Vagina (tissue), 2 donors: ENCODE measurements at places on chromosomes 12 and 14.

GRCh38 chr12:90672081-90672480 is 282.9 kb downstream of the CCER1 start:
- no peak for DNase-seq

DNA sequence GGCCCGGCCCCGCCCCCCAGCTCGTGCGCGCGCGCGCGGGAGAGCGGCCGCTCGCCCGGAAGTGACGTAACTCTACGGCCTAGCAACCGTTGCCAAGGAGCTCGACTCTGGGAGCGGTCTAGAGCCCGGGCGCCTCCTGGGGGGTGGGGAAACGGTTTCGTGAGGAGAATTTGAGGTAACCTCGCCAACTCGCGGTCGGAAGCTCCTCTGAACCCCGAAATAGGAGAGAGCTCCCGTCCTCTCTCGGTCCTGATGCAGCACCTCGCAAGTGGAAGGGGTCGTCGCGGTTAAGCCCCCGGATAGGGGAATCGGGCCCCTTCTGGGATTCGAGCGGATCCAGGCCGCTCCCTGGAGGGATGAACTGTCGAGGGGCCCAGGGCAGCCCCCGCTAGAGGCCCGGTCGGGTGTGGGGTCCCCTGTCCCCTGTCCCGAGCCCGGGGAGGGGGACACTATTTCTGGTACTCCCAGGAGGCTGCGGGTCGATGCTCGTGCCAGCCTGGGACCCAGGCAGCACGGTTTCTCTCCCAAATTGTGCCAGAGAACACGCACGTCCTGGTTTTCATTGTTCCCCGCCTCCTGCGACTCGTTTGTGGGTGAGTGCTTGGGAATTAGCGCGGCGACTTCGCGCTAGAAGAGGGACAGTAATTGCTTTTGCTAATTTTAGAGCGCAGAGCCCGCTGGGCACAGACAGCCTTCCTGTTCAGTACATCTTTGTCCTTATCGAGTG is at the start of gene IFT81:
Gene IFT81 (plus strand): TSS at position 89 of the 727 bp plus-strand sequence. CDS start 3,024 bp downstream, outside the sequence.
- DNase-seq = peak; percentile 94

DNA sequence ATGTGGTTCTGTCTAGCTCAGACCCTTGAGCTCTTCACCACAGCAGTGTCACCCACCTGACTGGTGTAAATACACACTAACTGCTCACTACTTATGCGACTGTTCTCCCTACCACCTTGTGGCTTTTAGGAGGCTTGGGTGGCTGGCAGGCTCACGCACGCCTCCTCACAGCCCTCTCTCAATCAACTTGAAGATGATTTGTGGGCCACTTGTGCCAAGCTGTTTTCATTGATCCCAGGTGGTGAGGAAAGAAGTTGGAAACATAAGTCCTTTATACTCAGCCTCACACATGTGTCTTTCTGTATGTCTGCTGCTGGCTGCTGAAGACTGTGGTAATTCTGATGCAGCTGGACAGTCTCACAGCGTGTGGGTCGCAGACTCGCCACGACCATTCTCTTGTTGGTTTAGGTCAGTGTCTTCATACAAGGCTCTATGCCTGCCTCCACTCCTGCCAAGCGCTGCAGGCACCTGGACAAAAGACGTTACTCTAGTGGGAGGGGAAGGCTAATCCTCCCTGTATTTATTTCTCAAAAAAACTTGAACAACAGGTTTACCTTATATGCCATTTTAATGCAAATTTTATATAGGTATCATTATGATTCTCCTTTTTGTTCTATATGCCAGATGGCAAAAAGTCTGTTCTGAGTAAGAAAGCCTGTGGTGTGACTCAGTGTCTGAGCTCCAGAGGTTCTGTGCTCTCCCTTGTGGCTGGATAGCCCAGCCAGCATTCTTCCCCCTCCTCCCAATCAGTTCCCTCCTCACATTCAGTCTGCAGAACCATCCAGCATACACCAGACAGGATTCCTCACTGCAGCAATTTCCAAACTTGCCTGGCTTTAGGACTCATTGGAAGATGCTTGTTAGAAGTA is 115.6 kb downstream of the DIP2B start:
- no peak for DNase-seq

GRCh38 chr12:81692008-81692407 is 67.1 kb downstream of the PPFIA2 start:
- DNase-seq = no peak

DNA sequence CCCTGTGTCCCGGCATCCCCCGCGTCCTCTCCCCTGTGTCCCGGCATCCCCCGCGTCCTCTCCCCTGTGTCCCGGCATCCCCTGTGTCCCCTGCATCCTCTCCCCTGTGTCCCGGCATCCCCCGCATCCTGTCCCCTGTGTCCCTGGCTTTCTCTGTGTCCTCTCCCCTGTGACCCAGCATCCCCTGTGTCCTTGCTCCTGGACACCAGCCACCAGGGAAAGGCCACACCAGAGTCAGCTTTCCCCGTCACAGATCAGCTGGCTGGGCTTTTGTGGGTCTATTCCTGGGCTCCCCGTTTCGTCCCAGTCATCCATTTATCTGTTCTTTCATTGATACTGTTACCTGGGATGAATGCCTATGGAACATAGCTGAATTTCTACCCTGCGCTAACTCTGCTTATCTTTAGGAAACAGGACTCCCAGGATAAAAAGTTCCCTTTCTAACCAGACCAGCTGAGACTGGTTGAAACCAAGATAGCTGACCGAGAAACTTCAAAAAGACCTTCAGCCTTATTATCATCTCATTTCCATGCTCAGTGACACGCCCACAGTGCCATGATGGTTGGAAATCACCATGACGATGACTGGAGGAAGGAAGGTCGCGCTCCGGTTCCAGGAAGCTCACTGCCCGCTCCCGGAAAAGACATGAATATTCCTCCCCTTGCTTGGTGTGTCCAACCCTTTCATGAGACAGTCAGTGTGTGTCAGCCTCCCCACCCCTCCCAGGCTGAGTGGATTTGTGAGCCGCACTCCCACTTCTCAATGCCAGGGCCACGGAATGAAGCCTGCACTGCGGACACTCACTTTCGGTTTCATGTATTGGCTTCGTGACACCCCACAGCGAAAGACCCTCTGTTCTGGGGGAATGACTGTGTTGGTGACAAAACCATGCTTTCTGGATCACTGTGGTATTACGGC is 276.4 kb upstream of the SFSWAP start:
- DNase-seq = no peak

DNA sequence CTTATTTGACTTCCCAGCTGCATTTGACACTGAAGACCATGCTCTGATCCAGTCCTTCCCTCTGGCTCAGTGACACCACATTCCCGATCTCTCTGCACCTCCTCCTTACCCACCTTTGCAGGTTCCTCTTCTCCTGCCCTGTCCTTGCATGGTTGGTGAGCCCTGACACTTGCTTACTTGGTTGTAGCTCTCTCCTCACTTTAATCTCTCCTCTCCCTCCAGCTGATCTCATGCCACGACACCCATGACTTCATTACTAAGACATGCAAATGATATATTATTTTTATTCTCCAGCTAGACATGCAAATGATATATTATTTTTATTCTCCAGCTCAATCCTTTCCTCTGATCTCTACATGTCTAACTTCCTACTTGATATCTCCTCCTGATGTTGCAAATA is at the start of gene SERPINA9:
Gene SERPINA9 (minus strand): TSS at position 175 of the 400 bp plus-strand sequence. CDS start 6,357 bp downstream, outside the sequence.
- DNase-seq = no peak

DNA sequence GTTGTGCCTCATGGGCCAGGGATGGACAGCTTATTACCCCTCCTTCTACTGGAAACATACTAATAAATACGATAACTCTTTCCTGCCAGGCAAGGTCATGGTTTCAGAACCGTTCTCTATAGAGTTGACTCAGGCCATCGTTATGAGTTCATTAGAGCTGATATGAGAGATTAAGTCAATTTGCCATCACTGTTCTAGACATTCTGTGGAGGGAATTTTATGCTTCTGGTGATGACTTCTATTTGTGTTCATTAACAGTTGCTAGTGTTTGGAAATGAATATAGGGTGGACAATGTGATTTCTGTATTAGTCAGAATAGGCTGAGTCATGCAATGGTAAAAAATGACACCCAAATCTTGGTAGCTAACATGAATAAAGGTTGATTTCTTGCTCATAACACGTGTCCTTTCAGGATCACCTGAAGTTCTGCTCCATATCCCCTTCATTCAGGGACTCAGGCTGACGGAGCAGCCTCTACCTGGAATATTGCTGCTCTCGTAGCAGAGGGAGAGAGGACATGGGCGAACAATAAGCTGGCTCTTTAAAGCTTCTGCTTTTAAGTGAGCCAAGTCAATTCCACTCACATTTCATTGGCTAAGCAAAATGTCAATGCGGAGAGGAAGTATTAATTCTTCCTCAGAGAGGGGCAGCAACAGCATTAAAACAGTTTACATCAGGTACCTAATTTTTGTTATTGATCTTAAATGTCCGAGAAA is 18.5 kb upstream of the TBPL2 start:
- no peak for DNase-seq

GRCh38 chr12:113408756-113409298 is 5.1 kb upstream of the SDS start:
- DNase-seq = no peak

- DNase-seq = no peak
Measured at GRCh38 chr14:75383721-75384120, 44.1 kb upstream of the JDP2 start.

DNA sequence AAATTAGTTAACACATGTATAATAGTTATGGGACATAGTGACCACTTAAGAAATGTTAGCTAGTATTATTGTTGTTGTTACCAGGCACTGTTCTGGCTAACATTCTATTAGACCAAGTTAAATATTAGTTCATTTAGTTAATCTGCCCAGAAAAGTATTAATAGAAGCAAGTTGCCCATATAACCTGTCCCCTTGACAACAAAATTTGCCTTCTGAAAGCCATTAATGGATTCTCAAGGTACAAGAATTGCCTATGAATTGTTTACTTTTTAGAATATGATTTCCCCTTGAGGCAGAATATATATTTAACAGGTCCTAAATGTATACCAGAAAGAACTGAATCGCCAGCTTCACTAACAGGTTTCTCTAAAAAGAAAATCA is 167.3 kb upstream of the TMCC3 start:
- no peak for DNase-seq

- DNase-seq = no peak
Measured at GRCh38 chr12:47071241-47071852, 8.1 kb upstream of the PCED1B start.

DNA sequence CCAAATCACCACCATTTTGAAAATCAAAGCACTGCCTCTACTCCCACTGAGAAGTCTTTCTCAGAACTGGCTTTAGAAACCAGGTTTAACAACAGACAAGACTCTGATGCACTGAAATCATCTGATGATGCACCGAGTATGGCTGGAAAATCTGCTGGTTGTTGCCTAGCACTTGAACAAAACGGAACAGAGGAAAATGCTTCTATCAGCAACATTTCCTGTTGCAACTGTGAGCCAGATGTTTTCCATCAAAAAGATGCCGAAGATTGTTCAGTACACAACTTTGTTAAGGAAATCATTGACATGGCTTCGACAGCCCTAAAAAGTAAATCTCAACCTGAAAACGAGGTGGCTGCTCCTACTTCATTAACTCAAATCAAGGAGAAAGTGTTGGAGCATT is 115.0 kb upstream of the NPAS3 start:
- DNase-seq = no peak

DNA sequence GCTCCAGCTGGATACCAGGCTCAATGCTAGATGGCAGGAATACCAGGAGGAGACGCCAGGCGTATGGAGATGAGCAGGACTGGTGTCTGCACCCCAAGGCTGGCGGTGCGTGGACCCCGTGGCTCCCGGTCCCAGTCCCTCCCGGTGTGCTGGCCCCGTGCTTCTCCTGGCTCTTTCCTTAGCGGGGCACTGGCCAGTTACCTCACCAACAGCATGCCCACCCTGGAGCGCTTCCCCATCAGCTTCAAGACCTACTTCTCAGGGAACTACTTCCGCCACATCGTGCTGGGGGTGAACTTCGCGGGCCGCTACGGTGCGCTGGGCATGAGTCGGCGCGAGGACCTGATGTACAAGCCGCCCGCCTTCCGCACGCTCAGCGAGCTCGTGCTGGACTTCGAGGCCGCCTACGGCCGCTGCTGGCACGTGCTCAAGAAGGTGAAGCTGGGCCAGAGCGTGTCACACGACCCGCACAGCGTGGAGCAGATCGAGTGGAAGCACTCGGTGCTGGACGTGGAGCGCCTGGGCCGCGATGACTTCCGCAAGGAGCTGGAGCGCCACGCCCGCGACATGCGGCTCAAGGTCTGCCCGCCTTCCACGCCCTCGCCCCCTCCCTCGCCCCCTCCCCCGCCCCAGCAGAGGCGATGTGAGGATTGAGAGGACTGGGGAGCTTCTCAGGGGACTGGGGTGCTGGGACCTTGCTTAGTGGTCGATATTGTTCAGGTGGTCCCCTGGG is 14.6 kb downstream of the VASH1 start:
- no peak for DNase-seq

DNA sequence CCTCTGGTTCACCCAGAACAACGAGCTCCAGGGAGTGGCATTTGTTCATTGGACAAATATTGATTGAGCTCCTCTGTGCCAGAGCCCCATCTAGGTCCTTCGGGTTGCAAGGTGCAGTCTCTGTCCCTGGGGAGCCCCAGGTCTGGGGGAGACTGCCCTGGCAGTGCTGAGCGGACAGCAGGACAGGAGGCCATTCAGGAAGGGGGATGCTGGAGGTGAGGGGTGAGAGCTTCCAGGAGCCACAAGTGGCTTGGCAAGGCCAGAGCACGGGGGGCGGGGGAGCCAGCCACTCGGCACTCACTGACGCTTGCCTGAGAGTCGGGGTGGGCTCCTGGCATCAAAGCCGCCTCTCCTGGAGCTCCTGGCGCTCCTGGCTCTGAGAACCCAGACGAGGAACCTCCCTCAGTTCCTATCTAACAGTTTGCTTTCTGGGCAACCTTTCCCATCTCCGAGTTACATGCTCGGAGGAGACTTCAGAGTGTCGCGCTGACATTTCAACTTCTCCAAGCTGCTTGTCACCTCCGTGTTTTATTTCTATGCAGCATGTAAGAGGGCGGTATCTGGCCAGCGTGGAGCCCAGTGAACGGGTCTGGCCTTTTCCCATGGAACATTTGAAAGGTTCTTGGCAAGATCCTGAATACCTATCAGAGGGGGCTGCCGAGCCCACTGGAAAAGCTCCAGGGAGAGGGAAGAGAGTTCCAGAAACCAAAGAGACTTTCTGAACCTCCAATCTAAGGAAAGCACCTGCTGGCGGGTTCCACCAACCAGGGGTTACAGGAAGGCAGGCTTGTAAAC is 62.0 kb upstream of the BCL11B start:
- no peak for DNase-seq

GRCh38 chr12:78931466-78931990 is 67.0 kb downstream of the SYT1 start:
- DNase-seq = no peak

DNA sequence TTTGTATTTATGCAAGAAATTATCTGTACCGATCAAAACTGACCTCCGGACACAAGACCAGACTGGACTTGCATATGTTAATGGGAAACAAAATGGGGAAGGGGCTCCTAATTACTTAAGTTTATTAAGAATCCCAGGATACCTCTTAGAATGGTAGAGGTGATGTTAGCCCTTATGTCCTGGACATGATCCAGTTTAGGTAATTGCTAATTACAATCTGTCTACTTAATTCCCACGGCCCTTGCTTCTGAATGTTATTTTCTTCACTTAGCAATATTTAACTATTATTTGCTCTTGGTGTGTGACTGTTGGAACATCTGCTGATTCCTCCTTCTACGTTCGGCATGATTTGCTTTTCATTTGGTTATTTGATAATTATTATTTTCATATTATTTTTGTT is 644.0 kb downstream of the DIO2 start:
- no peak for DNase-seq

GRCh38 chr14:100293497-100294212 is 12.6 kb downstream of the SLC25A29 start:
- no peak for DNase-seq

GRCh38 chr12:117100851-117101673 is 1.8 kb upstream of the TESC start:
- no peak for DNase-seq

GRCh38 chr12:101564912-101565311 is 29.9 kb upstream of the MYBPC1 start:
- no peak for DNase-seq
